ENCODE measurements at places on chromosomes 6 and 20.

DNA sequence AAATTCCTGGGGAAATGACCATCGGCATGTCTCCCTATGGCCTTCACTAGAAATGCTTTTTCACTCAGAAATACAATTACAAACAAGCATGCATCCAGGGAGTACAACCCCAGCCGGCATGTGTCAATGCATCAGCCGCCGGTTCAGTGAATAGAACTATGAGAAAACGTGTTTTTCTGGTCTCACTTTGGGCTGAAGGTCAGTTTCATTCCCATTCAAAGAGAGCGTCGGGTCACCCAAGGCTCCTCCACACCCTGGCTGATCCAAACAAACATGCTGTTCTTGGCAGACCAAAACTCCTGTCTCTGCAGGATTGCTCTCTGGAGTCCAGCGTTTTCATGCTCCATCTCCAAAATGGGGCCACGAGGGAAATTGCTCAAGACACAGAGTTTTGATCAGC, 35.5 kb upstream of the NXT1 start:
- DNase-seq: no peak

GRCh38 chr6:55141611-55142010, 32.7 kb upstream of the HCRTR2 start:
- DNase-seq: no peak

GRCh38 chr6:21064756-21065340, 528.7 kb upstream of the SOX4 start:
- no peak for DNase-seq

DNA sequence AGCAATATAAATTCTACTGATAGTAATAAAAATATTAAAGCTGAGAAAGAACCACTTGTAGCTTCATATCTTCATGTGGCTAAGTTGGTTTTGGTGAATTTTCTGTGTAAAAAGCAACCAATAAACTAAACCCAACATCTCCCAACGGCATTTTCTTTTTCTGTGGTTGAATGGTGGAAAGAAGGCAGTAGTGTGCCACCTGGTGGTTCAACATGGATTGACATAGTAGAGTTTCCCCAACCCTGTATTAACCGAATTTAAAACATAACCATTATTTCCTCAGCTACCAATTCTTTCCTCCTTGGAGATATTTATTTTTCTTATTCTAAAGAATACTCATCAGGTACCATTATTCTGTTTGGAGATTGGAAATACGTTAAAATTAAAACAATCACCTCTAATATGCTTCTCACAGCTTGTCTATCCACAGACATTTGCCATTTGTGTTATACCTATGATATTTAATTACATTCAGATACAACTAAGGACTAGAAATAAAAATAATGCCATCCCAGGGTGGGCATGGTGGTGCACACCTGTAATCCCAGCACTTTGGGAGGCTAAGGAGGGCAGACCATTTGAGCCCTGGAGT, 117.1 kb upstream of the EEF1E1 start:
- no peak for DNase-seq

- no peak for DNase-seq
Measured at GRCh38 chr6:69915346-69915745, 49.0 kb downstream of the COL19A1 start.

DNA sequence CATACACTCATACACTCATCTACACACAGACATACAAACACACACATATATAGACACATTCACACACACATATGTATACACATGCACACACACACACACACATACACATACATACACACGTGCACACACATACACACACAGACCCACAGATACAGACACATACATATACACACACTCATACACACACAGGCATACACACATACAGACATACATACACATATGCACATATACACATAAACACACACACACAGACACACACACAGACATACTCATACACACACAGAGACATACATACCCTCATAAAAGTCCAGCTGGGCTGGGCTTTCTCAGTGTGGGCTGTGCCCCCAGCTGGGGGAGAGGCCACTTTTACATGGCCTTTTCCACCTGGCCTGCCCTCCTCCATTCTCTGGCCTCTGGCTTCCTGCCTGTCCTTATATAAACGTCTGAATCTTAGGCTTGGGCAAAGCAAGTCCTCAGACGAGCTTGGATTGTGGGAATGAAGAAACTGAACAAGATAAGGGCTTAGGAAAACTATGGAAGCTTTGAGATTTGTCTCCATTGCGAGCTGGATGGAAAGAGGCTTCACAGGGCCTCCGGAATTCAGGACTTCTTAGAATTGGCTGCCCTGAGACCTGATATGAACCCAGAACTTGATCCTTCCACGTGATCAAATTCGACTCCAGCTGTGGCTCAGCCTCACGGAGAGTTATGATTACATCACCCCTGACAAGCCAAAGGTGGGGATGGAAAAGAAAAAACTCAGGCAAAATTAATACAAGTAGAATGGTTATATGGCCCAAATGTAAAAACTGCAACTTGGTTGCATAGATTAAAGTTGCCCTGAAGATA, 22.5 kb upstream of the CST3 start:
- no peak for DNase-seq

- DNase-seq: no peak
Measured at GRCh38 chr20:64244870-64245603, 10.5 kb upstream of the PCMTD2 start.

GRCh38 chr6:17672064-17672718, 34.5 kb downstream of the NUP153 start:
- DNase-seq: no peak

- no peak for DNase-seq
Measured at GRCh38 chr6:86856937-86857563, 80.3 kb upstream of the HTR1E start.

DNA sequence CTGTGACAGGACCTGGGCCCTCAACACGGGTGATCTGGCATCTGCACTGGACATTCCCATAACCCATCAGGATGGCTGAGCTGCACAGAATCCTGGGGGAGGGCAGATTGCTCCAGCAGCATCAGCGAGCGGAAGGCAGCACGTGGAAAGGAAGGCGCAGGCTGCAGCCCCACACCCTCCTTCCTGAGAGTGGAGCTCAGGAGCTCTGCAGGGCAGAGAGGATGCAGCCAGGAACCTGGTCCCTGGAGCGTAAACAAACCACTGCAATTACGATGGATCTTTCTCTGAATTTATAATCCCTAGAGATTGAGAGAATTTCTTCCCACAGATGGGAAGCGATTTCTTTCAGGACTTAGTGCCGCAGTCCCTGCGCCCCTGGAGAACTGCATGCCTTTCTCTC, 39.7 kb upstream of the EMILIN3 start:
- no peak for DNase-seq

- DNase-seq: no peak
Measured at GRCh38 chr6:143961886-143962878, 45.9 kb downstream of the PLAGL1 start.

GRCh38 chr6:145309842-145310535, 425.3 kb downstream of the EPM2A start:
- DNase-seq: no peak

- no peak for DNase-seq
Measured at GRCh38 chr20:7703551-7703961, 236.7 kb downstream of the HAO1 start.

DNA sequence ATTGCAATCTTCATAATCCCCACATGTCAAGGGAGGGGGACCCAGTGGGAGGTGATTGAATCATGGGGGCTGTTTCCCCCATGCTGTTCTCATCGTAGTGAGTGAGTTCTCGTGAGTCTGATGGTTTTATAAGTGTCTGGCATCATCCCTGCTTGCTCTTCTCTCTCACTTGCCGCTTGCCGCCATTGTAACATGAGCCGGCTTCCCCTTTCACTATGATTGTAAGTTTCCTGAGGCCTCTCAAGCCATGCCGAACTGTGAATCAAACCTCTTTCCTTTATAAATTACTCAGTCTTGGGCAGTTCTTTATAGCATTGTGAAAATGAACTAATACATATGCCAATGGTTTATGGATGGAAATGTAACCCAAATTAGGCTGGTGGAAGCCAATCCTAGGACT, 109.4 kb upstream of the AKAP12 start:
- DNase-seq: no peak

GRCh38 chr20:17732907-17733521, 33.2 kb downstream of the BANF2 start:
- DNase-seq: no peak

- DNase-seq: no peak
Measured at GRCh38 chr20:40646361-40646760, 42.7 kb downstream of the MAFB start.

GRCh38 chr20:19026901-19027644, 185.4 kb upstream of the SLC24A3 start:
- no peak for DNase-seq

GRCh38 chr20:40274912-40275533, 414.0 kb downstream of the MAFB start:
- no peak for DNase-seq

- no peak for DNase-seq
Measured at GRCh38 chr6:43325876-43326275, 17.2 kb upstream of the CRIP3 start.

DNA sequence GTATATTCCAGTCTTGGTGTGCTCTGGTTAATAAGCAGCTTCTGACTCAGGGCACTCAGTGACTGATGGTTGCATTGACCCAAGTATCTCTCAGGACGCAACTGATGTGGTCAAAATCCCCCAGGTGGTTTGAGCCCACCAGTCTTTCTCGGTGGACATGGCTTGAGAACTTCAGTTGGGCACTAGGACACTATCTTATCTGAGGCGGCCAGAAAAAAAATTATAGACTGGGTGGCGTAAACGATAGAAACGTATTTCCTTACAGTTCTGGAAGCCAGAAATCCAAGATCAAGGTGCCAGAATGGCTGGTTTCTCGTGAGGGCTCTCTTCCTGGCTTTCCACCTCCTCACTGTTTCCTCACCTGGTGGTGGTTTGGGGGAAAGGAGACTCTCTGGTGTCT, 52.2 kb downstream of the PPP1R16B start:
- DNase-seq: no peak

- no peak for DNase-seq
Measured at GRCh38 chr20:19806806-19807190, 48.7 kb downstream of the RIN2 start.

GRCh38 chr6:69162811-69163210, 527.7 kb downstream of the ADGRB3 start:
- DNase-seq: no peak

DNA sequence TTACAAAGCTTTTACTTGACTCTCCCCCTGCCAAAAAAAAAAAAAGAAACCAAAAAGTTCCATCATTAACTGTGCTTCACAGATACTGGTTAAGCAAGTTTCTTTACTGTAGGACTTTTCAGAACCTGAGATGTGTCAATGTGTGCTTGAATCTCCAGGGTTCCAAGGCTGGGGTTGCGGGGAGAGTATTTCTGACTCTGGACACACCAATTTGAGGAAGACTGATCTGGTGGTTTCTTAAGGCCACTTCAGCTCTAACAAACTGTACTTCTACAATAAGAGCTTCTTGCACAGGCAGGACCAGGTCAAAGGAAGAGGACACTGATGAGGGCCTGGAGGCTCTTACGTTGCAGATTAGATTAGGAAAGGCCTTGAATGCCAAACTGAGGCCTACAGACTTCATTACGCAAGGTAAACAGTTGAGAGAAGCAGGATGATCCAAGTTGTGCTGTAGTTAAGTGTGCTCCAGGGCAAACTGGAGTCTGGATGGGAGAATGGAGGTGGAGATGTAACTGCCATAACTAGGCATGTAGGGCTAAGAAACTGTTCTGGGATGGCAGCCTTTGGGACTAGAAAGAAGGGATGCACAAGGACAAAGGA, 24.4 kb downstream of the COMMD7 start:
- no peak for DNase-seq

GRCh38 chr6:138485005-138485545, 14.2 kb downstream of the NHSL1 start:
- no peak for DNase-seq

DNA sequence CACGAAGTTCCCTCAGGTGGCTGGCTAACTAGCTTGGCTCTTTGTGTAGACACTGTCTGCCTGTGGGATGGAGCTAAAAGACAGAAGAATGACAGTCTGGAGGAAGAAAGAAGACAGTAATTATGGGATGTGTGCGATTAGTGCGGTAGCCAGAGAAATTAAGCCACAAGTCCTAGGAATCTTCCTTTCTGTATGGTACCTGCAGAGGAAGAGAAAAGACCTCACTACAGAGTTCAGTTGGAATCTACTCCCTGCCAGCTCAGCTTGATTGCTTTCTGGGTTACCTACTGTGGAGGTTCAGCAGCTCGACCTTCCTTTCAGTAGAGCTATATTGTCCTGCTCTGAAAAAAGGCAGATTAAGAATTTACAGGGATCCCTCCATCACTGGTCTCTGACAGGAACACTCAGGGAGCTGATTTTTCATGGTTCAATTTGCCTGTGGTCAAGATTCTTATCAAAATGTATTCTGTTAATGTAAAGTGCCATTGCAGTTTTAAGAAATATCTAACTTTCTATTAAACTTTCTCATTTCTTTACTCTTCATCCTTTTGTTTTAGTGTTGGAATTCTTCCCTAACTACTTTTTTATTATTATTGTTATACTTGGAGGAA, 187.2 kb downstream of the CENPW start:
- DNase-seq: no peak

DNA sequence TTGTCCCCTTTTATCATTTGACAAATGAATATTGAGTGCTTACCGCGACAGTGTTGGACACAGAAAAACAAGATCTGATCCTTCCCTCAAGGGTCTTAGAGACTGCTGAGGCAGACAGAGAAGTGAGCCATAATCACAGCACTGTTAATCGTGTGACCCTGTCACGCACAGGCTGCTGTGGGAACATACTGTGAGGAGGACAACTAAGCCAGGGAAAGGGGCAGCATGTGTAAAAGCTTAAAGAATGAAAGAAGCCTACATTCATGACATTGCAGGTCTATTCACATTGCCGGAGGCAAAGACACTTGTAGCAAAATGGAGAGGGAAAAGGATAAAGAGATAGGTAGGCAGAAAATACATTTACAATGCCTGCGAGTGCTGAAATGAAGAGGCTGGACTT, 32.7 kb downstream of the TRDN start:
- no peak for DNase-seq

- no peak for DNase-seq
Measured at GRCh38 chr20:58762120-58762519, 69.5 kb downstream of the NPEPL1 start.

DNA sequence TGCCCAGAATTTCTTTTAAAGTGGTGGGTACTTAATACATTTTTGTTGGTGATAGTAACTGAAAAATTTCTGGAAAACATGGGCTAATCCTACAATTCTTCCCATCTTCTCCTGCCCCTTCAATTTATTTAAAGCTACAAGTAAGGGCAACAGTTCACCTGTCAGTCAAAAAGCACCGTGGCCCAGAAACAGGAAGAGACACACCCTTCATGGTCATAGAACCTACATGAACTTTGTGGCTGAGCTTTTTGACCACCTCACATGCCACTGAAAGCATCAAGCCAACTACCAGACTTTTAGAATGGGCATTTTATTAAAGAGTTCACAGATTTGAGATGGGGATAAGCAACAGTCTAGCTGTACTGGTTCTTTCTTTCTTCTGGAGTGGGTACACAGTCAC, 201.1 kb upstream of the CNR1 start:
- no peak for DNase-seq

GRCh38 chr6:111576291-111576690, 29.4 kb downstream of the TRAF3IP2 start:
- DNase-seq: no peak
